Glutamatergic neuron (in vitro differentiated cells): ENCODE measurements at places on chromosomes 1 and 21. TPM values are rescaled to one million over a fixed set of nuclear protein-coding genes. Genes with fewer than 3 reads are reported as not detected.

CASQ1 gene
- total RNA-seq = not detected

RPTN gene
- total RNA-seq = not detected

RIPPLY3 gene
- not detected for total RNA-seq

S100PBP gene
- 40.1 TPM for total RNA-seq

NAV1 gene
- 124 TPM for total RNA-seq

TRIM67 gene
- 3.9 TPM for total RNA-seq

MYOG gene
- not detected for total RNA-seq

FCRL6 gene
- not detected for total RNA-seq

OR2L5 gene
- 0.22 TPM for total RNA-seq

MIS18A gene
- total RNA-seq = 12.6 TPM

ZYG11A gene
- 0.59 TPM for total RNA-seq

GFI1 gene
- not detected for total RNA-seq

PKP1 gene
- total RNA-seq = not detected

FALEC gene
- total RNA-seq = not detected

FMO5 gene
- total RNA-seq = 0.25 TPM

AIRE gene
- total RNA-seq = not detected

KCNK1 gene
- not detected for total RNA-seq

AQP10 gene
- not detected for total RNA-seq

KIF2C gene
- total RNA-seq = 8.6 TPM

TSPAN1 gene
- total RNA-seq = 2.3 TPM

CCDC30 gene
- total RNA-seq = 3.0 TPM

XCL2 gene
- total RNA-seq = not detected

DISC1 gene
- total RNA-seq = 9.1 TPM

CNR2 gene
- not detected for total RNA-seq

CFHR4 gene
- total RNA-seq = not detected

CFHR5 gene
- not detected for total RNA-seq

PODN gene
- 3.1 TPM for total RNA-seq

KRTAP13-2 gene
- not detected for total RNA-seq

PUM1 gene
- 188 TPM for total RNA-seq
